ENCODE measurements at places on chromosomes 3 and 15. TPM values are rescaled to one million over a fixed set of nuclear protein-coding genes. Genes with fewer than 3 reads are reported as not detected.

Gene CA12
- total RNA-seq, result 94.0 TPM

Gene DOCK3
- 0.29 TPM for total RNA-seq

Gene MEGF11
- total RNA-seq, result not detected

Gene IL5RA
- total RNA-seq, result not detected

Gene CD47
- total RNA-seq, result 152 TPM

Gene TTC23
- total RNA-seq, result 35.6 TPM

Gene GATM
- 0.44 TPM for total RNA-seq

Gene CCDC39
- total RNA-seq, result 0.17 TPM

Gene FSIP1
- total RNA-seq, result 1.6 TPM

Gene USP8
- 44.0 TPM for total RNA-seq

Gene CYP19A1
- total RNA-seq, result 5.1 TPM

Gene INKA1
- 10.5 TPM for total RNA-seq

Gene LMAN1L
- total RNA-seq, result 0.15 TPM

Gene SAMD7
- not detected for total RNA-seq

Gene CAPN3
- 2.8 TPM for total RNA-seq

Gene PRSS50
- not detected for total RNA-seq

Gene CASR
- total RNA-seq, result not detected

Gene CCDC71
- 31.1 TPM for total RNA-seq

Gene KLHL6
- not detected for total RNA-seq

Gene KLHL40
- not detected for total RNA-seq

Gene GPX1
- 395 TPM for total RNA-seq

Gene VIPR1
- total RNA-seq, result not detected

Gene DMXL2
- total RNA-seq, result 23.7 TPM

Gene FMN1
- 23.3 TPM for total RNA-seq

Gene SAMMSON
- not detected for total RNA-seq

Gene WDR93
- total RNA-seq, result not detected

Gene SH2D7
- total RNA-seq, result under 0.01 TPM

Gene TGM5
- not detected for total RNA-seq

Gene GOLGA8M
- 1.2 TPM for total RNA-seq

Gene LRRC31
- total RNA-seq, result not detected

Gene FRMD4B
- under 0.01 TPM for total RNA-seq

Gene MAGEF1
- total RNA-seq, result 20.9 TPM

Gene CPEB1
- total RNA-seq, result 42.7 TPM

Gene ADIPOQ
- total RNA-seq, result under 0.01 TPM

Gene BCHE
- total RNA-seq, result 11.1 TPM

Gene CELSR3
- total RNA-seq, result 3.5 TPM

Gene PLS1
- total RNA-seq, result 0.33 TPM

Gene ROBO2
- 1.0 TPM for total RNA-seq

Gene INSYN1
- 0.73 TPM for total RNA-seq

Gene ACTC1
- not detected for total RNA-seq

Gene KNG1
- not detected for total RNA-seq

Gene SCAMP5
- 2.2 TPM for total RNA-seq

Measured in smooth muscle cell of trachea (primary cell).